ENCODE measurements at places on chromosomes 11 and 22.

DNA sequence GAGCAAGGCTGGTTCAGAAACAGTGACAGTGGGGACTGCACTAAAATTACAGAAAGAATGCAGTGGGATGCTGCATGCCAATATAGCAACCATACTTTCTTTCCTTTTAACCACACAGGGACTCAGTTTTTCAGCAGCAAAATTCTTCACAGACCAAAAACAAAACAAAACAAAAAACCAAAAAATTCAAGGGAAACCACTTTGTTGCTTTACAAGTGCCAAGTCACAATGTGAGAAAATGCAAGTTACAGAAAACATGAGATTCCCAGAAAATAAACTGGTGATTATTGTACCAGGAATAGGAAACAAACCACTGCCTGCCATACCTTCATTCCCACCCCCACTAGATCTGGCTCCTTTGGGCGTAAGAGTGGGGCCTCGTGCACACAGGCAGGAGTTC is 52.6 kb downstream of the TENM4 start:
- DNase-seq, result no peak

DNA sequence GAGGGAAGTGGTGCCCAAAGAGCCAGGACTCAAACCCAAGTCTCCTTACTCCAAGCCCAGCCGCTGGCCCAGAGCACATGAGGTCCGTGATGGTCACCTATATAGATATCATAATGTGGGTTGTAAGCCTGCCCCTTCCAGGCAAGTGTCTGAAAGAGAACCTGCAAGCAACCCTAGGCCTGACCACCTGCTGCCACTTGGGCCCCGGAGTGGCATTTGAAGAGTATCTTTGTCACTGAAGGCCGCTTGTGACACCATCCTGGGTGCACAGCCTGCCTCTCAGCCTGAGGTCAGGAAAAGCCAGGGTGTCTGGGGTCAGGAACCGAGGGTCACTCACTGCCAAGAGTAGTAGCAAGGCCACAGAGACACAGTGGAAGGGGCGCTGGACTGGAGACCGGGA is 32.4 kb downstream of the OTOG start:
- no peak for DNase-seq

GRCh38 chr11:76577921-76578653 is 92.5 kb downstream of the LRRC32 start:
- DNase-seq, result no peak

GRCh38 chr11:96014217-96014616 is 90.3 kb upstream of the MTMR2 start:
- DNase-seq, result no peak

GRCh38 chr11:10327254-10327653 is 22.4 kb downstream of the ADM start:
- DNase-seq, result no peak

GRCh38 chr22:23403720-23404688 is 176.1 kb downstream of the IGLL1 start:
- DNase-seq, result no peak

- DNase-seq, result no peak
Measured at GRCh38 chr11:114081641-114082414, 22.3 kb downstream of the ZBTB16 start.

- DNase-seq, result no peak
Measured at GRCh38 chr11:20134991-20135736, 25.1 kb downstream of the DBX1 start.

GRCh38 chr11:93251922-93252321 is 54.1 kb upstream of the SLC36A4 start:
- no peak for DNase-seq

- DNase-seq, result no peak
Measured at GRCh38 chr11:2794968-2795322, 90.6 kb downstream of the CDKN1C start.

DNA sequence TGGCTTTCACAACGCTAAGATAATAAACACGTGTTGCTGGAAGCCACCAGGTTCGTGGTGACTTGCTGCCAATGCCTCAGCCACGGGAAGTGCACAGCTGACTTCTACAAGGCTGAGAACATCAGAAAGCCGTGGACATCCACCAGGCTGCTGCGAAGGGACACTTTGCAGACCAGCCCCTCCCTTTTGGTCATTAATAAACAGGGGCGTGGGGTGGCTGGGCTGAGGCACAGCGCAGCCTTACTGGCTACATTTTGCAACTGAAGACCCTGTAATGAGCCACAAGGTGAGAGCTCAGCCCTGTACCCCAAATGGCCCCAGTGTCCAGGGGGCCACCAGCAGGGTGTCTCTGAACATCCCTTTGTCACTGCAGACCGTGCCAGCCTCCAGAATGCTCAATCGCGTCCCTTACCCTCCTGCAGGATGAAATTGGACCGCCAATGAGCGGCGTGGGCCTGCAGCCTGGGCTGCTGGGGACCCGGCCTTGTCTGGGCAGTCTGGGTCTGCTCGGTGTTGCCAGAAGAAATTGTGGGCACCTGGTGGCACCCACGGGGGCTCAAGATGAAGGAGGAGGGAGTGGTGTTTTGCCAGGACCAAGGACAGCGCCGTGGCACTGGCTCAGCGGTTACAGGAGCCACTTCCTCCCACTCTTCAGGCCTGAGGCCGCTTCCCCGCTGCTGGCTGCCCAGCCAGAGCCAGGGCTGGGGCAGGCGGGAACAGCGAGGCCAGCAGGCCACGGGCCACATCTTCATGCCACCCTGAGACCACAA is 181.9 kb downstream of the CTTN start:
- DNase-seq, result no peak

GRCh38 chr22:50302041-50302541 is 5.4 kb downstream of the PLXNB2 start:
- DNase-seq, result no peak

DNA sequence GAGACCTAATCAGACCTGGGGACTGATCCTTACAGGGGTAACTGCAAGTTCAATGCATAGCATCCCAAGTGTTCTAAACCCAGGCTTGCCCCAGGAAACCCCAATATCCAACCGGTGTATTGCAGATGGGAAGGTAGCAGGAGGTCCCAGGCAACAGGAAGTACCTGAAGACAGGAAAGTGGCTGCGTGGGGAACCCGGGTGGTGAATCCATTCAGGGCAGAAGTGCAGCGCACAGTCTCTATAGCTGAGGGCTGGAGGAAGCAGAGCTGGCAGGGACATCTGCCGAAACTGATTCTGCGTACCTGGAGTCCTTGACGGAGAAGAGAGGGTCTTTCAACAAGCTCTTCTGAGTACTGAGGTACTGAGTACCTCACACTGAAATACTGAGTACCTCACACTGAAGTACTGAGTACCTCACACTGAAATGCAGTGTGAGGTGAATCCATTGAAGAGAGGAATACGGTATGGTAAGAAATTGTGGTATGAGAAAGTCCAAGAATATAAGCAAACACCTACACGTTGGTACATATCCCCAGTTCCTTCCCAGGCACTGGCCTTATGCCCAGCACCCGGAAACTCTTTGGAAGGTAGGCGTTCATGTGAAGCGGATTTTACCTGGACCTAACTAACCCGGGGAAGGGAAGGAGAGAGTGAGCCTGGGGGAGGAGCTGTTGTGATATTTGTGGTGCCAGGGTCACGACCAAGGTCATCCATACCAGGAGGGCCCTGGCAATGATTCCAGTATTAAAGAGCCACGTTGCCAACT is 20.1 kb downstream of the SCN4B start:
- no peak for DNase-seq

- no peak for DNase-seq
Measured at GRCh38 chr11:90318651-90319050, 95.8 kb upstream of the CHORDC1 start.

GRCh38 chr22:38327396-38327795 is 10.2 kb upstream of the CSNK1E start:
- no peak for DNase-seq

DNA sequence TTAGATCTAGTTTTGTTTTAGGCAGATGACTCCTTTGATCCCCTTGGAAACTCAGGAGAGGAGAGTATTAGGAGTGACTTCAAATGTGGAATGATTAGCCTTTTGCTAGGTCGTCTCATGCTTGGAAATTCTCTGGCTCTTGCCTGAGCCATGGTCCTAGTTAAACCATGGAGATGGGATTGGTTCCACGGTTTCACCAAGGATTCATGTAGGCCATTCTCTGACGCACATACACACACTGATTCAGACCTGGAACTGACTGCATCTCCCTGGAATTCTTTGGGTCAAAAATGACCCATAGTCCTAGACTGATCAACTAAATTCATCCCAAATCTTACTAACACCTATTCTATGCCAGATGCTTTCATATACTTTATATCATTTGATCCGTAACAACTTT is 56.5 kb downstream of the POLD3 start:
- no peak for DNase-seq

GRCh38 chr22:50209893-50210292 is 9.1 kb downstream of the SELENOO start:
- DNase-seq, result no peak

- no peak for DNase-seq
Measured at GRCh38 chr11:47577460-47578041, 1.2 kb downstream of the KBTBD4 start.

DNA sequence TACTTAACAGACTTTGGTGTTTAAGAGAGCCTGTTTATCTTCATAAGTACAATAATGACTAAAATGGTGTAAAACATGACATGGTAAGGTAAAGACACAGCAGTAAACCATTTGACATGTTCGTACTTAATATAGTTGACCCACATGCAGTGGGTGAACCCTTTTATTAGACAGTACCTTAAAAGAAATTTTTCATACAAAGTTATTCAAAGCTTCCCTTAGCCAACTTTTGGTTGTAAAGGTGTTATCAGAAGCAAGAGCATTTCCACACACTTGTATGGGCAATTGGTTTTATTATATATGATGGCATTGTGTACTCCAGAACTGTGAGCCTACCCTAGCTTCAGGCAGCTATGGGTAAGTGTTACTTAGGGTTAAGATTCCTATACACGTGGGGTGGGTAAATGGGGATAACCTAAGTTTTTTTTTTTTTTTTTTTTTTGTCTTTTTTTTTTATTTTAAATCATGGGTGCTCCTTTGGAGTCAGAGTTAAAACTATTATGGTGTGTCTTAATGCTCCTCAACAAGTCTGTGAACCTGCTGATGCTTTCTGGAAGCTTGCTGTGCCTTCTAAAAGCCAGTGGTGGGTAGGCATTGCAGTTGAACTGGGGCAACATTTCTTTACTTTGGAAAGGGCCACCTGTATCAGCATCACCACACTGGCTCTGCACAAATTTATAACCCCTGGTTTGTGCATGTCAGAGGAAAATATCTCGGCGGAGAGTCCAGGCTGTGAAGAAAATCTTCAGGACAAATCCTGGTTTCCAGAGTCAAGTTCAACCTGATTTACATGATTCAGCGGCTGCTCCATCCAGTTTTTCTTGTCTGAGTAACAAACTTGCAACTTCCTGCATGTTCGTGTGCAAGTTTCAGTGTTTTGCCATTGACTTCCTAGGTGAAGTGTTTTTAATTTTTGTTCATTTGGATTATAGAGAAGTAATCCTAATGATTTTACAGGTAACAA is 3.3 kb downstream of the PCF11 start:
- DNase-seq, result no peak

DNA sequence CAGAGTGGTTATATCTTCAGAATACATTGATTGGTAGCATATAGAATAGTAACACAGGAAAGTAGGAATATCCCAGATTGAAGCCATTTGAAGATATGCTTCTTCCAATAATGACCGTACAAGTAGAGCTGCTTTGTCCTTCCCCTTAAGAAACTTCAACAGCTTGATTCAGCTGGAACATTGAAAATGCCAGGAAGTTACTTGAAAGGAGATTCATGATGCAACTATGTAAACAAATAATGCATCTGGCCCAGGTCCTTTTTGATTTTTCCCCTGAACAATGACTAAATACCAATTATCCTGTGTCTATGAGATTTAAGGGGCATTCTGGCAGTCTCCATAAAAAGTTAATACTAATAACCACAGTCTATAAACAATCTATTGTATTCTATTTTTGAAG is 3.0 kb downstream of the DKK3 start:
- DNase-seq, result no peak

GRCh38 chr11:9047964-9048523 is 43.4 kb downstream of the SCUBE2 start:
- no peak for DNase-seq

GRCh38 chr11:61619471-61620226 is 38.8 kb upstream of the SYT7 start:
- no peak for DNase-seq

DNA sequence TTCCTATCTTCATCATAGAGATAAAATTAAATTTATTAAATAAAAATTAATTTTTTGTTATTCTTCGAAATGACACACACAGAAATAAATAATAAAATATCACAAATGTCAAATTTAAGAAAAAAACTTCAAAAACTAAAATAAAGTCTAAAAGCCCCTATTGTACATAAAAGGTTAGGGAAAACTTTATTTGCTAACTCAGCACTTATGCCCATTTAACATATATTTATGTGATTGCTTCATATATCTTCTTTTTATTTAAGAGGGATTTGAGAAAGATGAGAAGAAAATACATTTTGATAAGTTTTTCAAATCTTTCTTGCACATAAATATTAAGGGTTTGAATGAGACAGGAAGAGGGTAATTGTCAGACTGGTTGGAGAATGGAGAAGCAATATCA is 2350.4 kb upstream of the RAG2 start:
- DNase-seq, result no peak

- DNase-seq, result no peak
Measured at GRCh38 chr11:34029176-34029575, 22.4 kb upstream of the CAPRIN1 start.

DNA sequence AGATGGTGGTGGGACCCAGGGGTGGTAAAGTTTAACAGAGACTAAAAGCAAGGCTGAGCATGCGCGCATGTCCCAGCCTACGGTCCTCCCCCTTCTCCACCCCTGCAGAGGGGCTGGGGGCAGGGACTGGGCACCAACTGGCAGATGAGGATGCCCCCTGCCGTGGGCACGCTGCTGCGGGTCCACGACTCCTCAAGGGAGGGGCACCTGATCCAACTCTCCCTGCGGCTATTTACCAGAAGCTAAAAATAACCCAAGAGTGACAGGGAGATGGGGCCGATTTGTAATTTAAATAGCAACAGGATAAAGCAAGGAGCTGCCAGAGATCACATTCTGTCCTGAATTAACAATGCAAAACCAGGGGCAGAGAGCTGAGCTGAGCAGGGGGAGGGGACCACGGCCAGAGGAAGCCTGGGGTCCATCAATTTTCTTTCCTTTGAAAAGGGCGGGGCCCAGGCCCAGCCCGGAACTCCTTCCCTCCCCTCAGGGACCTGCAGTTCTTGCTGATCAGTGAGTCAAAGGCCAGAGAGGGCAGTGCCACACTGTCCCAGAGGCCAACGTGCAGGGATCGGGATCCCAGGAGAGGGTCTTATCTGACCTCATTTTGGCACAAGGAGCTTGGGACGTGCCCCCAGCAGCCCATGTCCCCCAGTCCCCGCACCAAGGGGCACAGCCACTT is 8.1 kb upstream of the DGKZ start:
- DNase-seq, result no peak

DNA sequence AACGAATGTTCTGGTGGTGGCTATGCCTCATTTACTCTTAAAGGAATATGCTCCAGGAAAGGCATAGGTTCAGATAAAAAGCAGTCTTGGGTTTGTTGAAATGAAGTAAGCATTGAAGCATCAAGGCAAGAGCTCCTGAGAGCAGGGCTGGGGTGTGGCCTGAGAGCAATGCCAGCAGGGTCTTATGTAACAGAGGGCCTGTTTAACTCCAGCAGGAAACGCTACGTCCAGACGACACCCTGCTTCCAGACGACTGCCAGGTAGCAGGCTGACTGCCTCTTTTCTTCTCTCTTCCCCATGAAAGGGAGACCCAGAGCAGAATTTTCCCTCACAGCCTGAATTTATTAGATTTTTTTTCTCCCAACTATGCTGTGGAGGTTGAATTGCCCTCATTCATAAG is 127.2 kb upstream of the SLC5A12 start:
- DNase-seq, result no peak

Measured in cortex of kidney (tissue), 1 donor.